ENCODE measurements at places on chromosomes 5 and 9.
A peak's percentile ranks its signal among the peaks of the same experiment; 100 is the strongest.

DNA sequence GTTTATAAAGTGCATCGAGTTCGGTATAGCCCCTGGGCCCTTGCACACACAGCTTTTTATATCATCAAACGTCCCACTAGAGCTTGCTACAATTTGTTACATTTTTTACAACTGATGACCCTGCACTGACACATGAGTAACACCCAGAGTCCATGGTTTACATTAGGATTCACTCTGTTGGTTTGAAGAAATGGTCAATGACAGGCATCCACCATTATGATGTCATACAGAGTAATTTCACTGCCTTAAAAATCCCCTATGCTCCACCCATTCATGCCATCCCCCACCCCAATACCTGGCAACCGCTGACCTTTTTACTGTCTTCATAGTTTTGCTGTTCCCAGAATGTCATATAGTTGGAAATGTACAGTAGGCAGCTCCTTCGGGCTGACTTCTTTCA lies 130.2 kb downstream of the MED10 start:
- no peak for DNase-seq

DNA sequence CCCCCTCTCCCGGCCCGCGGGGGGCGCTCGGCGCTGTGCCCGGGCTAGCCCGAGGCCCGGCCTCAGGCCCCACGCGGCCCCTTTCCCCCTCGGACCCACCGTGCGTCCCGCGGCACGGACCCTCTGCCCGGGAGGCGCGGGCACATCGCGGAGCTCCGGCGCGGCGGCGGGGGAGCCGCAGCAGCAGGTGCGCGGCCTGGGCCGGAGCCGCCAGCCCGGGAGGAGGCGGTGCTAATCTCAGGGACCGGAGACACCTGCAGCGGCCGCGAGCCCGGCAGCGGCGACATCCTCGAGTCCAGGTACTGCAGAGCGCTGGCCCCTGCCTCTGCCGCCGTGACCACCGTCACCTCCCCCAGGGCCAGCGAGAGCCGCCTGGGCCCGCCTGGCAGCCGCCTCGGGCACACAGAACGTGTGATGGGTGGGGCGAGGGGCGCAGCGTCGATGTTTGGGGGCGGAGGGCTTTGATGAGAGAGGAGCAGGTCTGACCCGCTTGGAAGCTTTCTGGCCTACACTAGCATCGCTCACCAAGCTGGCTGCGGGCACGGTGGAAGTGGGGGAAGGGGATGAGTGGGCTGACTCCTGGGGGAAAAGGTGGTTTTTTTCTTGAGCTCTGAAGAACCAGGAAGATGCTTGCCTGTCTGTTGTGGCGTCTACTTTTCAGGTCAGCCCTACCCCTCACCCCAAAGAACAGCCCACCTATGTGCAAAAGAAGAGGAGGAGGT lies 524 bp downstream of the CYFIP2 start:
- DNase-seq = peak; percentile 70

DNA sequence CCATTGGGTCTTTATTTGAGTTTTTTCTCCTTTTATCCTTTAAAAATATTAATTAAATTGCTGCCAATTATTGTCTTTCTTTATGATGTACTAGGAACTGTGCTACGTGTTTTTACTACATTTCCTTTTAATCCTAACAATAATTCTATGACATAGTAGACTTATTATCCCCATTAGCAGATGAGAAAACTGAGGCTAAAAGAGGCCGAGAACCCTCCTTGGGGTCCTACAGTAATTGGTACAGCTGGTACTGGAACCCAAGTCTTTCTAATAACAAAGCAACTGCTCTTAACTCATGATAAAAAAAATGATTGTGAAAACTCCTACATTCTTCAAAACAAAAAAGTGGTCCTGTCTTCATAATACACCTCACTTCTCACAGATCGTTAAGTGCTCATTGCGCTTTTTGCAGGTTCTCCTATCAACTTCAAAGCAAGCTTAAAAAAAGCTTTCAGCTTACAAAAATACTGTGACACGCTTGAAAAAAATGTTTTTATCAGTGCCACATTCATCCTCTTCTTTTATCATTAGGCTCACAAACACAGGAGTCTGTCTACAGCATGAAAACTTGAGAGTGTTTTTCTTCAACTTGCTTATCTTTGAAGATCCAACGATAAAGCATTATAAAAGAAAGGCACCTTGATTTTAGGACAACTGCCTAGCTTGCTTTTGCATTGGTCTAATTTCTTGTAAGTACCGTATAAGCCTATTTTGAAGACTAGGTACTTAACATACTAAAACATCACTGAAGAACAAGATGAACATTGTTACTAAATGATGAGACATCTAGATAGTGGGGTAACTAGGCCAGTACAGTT lies 32.4 kb downstream of the FYB1 start:
- no peak for DNase-seq

GRCh38 chr5:98460536-98460935 lies 312.9 kb upstream of the RGMB start:
- DNase-seq = no peak

DNA sequence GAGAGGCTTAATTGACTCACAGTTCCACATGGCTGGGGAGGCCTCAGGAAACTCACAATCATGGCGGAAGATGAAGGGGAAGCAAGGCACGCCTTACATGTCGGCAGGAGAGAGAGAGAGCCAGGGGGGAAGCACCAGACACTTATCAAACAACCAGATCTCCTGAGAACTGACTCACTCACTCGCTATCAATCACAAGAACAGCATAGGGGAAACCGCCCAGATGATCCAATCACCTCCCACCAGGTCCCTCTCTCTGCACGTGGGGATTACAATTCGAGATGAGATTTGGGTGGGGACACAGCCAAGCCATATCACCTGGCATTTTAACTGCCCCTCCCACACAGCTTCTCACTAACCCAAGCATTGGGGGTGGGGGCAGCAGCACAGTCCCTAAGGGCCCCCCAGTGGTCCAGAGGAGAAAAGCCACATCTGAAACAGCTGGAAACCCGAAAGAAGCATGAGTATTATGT lies 76.1 kb upstream of the ASS1 start:
- DNase-seq = no peak

DNA sequence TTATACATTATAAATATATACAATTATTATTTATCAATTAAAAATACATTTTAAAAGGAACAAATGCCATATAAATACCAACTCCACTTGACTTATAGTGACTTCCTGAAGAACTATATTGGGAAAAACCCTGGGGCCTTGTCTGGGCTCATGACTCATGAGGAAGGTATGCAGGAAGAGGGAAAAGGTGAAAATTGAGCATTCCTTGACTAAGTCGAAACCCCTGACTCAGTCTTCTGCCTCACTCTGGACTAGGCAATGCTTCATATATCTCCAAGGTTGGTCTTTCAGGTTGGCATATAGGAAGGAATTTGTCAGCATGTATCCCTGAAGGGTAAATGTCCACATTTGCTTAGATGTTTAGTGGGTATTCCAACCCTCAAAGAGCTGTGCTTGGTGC lies 78.5 kb downstream of the SH3TC2 start:
- DNase-seq = no peak

DNA sequence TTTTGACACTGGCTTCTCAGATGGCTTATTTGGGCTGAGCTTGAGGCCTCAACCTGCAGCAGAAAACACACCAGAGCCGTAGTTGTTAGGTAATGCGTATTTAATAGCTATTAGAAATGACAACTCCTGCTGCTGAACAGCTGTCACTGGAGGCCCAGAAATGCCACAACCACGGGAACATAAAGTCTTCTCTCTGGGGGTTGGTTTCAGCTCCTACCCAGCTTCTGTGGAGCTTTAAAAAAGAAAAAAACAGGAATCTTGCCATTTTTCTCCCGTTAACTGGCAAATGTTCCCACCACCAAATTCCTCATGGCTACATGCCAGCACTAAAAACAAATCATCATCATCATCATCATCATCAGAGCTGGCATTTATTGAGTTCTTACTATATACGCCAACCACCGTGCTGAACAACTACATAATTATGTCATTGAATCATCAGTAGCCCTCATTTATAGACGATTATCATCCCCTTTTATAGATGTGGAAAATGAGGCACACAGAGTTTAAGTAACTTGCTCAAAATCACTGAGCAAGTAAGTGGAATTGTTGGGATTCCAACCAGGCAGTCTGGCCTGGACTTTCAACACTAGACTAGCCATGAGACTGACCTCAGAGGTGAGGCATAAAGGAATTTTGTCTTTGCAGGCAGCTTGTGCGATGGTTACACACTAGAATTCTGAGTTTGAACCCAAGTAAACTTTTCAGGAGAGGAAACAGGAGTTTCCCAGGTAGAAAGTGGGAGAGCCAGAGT lies 185.3 kb upstream of the WWC1 start:
- DNase-seq = no peak

DNA sequence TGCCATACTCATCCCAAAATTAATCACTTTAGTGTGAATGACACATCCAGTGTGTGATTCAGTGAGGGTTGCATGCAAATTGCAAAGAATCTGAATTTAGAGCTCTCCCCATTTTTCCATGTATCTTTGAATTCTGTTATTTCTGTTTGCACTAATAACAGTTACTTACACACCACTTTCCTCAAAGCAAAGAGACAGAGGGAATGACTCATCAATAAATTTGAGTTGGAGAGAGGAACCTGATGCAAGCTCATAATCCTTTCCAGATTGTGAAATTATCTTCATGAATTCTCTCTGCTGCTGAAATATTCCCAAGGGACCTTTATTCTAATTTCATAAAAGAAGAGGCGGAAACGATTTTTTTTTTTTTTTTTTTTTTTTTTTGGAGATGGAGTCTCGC lies 204.8 kb downstream of the CDH9 start:
- no peak for DNase-seq

DNA sequence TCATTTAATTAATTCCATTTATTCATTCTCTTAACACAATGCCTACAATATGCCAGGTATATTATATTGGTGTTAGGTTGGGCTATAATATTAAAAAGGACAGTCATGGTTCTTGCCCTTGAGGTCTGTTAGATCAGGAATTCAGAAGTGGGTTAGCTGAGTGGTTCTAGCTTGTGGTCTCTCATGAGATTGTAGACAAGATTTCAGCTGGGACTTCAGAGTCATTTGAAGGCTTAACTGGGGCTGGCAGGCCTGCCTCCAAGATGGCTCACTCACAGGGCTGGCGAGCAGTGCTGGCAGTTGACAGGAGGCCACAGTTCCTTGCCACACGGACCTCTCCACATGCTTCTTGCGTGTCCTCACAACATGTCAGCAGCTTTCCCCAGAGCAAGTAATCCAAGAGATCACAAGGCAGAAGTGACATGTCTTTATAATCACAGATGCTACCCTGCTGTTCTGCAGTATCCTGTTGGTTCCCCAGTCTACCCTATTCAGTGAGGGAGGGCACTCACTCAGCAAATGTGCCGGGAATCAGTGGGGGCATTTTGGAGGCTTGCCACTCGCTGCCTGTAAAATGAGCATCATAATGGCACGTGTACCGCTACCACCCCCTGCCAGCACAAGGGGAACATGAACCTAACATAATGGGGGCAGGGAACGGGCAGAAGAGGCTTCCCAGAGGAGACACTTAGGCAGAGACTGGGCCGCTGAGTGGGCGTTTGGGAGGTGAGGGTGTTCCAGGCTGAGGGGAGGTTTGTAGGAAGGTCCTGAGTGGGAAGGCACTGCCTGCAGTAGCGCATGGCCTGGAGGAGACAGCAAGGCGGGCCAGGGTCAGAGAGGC lies 70.0 kb downstream of the EXOSC2 start:
- DNase-seq = no peak

DNA sequence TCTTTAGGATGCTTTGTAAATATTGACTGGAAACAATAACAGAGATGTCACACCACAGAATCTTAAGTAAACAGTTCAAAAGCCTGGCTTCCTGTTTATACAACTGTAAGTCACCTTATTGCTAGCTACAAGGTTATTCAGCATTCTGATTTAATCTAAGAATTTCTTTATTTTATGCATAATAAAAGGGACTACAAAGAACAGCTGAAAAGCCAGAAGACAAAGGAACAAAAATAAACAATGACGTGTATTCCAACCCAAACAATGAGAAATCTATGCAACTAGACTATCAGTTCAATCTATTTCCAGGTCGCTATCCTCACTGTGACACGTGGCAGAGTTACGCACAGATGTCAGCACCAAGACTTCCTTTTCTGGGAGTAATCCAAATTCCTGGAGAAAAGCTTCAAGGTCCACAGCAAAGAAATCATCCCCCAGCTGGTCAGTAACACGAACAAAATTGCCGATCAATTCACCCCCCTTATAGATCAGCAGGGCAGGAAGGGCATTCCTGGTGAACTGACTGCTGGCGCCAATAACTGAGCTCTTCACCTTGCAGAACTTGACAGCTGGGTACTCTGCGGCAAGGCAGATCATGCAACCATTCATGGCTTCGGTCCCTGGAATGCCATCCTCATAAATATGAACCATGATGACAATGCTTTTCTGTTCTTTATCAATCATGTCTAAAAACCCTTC lies 8.4 kb downstream of the PDCL start:
- DNase-seq = no peak

- no peak for DNase-seq
Observed at GRCh38 chr5:110702704-110703103, 23.8 kb downstream of the TMEM232 start.

GRCh38 chr5:116876240-116876840 lies 301.7 kb upstream of the SEMA6A start:
- no peak for DNase-seq

GRCh38 chr9:129109537-129109903 lies 1.1 kb downstream of the CRAT start:
- DNase-seq = peak; percentile 36

DNA sequence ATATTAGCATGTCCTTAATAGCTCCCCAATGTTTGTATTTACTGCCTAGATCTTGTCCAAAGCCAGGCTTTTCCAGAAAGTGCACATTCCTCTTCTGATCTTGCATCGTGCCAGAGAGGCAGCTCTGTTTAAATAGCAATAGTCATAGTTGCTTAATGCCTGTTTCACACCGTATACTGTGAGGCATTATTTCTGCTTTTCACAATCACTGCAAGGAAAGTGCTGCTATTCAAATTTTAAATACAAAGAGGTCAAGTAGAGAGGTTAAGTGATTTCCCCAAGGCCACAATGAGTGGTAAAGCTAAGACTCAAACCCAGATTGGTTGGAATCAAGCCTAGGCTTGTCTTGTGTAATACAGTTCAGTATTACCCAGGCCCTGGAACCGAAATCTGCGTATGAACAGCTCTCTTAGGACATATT lies 153.6 kb downstream of the SNX18 start:
- no peak for DNase-seq
